Inflammatory macrophage treated with lipopolysaccharide for 1 hour (primary cell): ENCODE measurements at places on chromosomes 6 and 20.

DNA sequence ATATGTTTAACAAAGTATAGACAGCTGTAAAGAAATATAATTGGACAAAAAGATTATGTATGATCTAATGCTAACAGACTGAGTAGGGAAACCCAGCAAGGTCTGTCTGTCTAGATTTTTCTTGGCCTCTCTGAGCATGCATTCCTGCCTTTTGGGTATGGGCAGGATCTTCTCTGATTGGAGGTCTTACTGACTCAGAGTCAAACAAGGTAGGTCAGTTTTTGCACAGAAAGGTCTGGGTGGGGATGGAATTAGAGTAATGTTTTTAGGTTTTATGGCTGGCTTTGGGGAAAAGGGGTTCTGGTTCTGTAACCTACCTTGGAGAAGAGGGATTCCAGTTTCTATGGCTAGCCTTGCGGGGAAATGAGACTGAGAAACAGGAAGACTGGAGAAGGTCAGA lies 65.5 kb downstream of the LIN28B start:
- no peak for DNase-seq

- no peak for DNase-seq
Measured at GRCh38 chr20:10861619-10862018, 187.8 kb upstream of the JAG1 start.

DNA sequence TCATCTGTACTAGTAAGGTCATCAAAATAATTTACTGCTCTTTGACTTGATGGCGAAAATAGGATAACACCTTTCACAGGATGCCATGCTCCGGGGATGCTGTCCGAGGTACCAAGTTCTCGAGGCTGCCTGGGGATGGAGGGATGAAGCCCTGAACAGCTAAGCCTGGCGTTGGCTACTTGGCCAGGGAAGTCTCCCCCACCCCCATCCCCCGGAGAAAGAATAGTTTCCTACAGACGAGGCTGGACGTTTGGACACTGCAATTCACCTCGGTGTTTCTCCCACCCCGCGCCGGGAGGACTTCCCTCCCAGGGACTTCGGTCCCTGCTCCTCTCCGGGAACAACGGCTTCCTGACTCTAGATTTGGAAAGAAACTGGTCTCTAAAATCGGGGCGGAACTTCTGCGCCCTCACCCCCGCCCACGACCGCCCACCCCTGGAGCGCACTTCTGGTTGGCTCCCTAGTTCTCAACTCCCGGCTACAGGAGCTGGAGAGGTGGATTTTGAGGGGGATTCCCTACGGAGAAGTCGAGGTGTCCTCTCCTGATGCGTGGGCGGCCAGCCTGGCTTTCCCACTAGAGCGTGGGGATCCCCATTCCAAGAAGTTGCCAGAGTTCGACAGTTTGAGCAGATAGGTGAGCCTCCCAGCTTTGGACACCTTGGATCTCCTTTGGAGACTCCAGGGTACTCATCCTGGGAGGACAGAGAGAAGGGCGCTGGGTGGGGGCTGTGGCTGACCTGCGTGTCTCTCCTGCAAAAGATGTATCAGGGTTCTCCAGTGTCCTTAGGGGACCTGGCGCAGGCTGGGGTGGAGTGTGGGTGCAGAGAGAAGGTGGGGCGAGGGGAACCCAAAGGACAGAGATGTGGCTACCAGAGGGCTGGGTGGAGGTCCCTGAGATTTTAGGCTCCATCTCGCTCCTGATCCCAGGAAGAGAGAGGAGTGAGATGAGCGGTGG lies 1.1 kb downstream of the PCSK2 start:
- no peak for DNase-seq

GRCh38 chr6:156126535-156126934 lies 650.6 kb upstream of the ARID1B start:
- no peak for DNase-seq

GRCh38 chr6:157964100-157964499 lies 17.6 kb upstream of the SYNJ2 start:
- peak; percentile 37 for DNase-seq

DNA sequence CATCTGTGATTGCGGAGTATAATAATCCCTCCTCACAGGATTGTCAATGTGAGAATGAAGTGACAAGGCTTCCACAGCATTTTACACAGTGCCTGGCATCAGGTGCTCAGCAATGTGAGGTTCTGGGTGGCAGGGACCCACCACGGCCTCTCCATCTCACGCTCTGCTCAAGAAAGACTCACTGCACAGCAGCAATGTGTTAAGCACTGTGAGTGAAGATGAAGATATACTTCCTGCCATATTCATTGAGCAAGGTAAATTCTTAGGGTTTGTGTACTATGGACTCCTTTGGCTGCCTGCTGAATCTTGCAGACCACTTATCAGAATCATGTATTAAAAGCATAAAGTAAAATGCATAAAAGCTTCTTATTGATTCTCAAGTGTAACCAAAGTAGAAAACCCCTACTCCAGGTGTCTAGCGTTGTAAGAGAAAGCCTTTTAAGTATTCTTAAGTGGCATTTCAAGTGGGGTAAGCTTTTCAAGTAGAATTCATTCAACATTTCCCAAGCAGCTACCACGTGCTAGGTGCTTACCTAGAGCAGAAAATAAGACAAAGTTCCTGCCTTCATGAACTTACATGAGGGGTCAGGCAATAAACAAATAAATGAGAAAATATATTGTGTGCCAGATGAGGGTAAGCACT lies 17.0 kb upstream of the MEP1A start:
- DNase-seq = no peak

- DNase-seq = no peak
Measured at GRCh38 chr6:35776364-35777215, at the start of gene CLPSL2. TSS of gene CLPSL2 (plus strand) at chr6:35776598. CDS start at chr6:35776619, 21 bp downstream.

GRCh38 chr6:115832786-115833185 lies 227.9 kb downstream of the FRK start:
- no peak for DNase-seq

DNA sequence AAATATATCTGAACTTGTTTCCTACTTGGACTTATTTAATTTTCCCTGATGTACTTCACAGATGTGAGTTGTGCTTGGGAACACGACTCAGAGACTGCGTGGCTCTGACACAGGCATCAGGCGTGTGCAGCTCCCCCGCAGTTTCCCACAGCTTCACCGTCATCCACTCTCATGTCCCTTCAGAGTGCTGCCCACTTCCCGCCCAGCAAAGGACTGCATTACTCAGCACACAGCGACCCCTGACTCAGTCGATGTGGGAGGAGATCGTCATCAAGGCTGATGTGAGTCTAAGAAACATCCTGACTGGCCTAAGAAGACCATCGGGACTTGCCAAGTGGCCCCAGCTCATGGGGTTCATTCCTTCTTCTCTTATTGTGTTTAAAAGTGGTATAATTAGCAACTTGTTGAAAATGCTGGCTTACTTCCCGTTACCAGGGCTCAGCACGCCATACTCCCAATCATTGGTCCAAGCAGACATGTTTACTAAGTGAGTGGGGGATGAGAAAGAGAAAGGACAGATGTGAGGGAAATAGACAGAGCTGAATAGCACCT lies 539.4 kb upstream of the JARID2 start:
- peak; percentile 92 for DNase-seq

DNA sequence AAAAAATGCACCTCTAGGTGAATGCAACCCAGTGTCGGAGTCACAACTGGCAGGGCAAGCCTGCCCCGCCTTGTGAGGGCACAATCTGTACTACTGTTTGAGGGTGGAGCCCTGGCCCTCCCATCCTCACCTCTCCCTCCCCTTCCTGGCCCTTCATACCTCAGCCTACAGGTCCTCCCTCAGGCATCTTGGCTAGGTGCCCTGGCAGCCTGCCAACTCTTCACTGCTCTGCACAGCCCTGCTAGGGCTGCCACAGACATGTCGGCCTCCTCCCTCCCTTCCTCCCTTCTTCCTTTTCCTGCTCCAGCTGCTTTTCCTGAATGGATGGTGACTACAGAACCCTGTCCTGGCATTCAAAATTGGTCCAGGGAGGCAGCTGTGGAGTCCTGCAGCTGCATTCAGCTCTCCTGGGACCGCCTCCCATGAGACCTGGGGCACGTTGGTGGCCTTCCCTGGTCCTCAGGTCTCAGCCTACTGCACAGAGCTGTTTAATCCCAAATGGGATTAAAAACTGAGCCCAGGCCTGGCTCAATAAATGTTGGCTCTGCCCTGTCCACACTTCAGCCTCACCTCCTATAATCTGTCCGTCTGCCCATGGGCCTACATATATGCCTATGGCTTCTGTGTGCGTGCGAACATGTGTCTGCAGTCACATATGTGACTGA lies 52.7 kb downstream of the CDH22 start:
- DNase-seq = no peak

- no peak for DNase-seq
Measured at GRCh38 chr6:33136310-33136900, 55.9 kb downstream of the COL11A2 start.

GRCh38 chr20:37354210-37355195 lies 8.6 kb downstream of the SRC start:
- DNase-seq = no peak

- no peak for DNase-seq
Measured at GRCh38 chr20:37636977-37637376, 56.9 kb upstream of the CTNNBL1 start.

- peak; percentile 44 for DNase-seq
Measured at GRCh38 chr6:127186889-127187288, 68.4 kb downstream of the RSPO3 start.

GRCh38 chr6:105474234-105474633 lies 71.4 kb upstream of the PREP start:
- no peak for DNase-seq

DNA sequence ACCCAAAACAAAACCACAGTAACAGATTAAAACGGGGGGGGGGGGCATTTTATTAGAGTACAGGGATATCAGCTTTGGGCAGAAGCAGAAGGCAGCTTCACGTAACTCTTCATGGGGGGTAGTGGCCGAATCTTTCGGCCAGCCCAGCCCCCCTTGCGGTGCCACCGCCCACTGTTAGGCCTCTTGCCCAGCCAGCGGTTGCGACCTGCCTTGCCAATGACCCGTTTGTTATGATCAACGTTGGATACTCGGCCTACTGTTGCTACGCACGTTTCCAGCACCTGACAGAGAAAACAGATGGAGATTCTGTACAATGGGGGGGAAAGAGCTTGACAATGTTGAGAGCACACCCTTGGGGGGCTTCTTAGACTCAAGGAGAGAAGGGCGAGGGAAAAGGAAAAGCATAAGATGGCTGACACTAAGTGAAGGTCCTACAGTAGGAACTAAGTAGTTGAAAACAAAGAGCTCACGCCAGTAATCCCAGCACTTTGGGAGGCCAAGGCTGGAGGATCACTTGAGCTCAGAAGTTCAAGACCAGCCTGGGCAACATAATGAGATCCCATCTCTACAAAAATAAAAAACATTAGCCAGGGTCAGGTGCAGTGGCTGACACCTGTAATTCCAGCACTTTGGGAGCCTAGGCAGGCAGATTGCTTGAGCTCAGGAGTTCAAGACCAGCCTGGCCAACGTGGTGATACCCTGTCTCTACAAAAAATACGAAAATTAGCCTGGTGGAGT lies 724 bp upstream of the CUL7 start:
- DNase-seq = no peak

DNA sequence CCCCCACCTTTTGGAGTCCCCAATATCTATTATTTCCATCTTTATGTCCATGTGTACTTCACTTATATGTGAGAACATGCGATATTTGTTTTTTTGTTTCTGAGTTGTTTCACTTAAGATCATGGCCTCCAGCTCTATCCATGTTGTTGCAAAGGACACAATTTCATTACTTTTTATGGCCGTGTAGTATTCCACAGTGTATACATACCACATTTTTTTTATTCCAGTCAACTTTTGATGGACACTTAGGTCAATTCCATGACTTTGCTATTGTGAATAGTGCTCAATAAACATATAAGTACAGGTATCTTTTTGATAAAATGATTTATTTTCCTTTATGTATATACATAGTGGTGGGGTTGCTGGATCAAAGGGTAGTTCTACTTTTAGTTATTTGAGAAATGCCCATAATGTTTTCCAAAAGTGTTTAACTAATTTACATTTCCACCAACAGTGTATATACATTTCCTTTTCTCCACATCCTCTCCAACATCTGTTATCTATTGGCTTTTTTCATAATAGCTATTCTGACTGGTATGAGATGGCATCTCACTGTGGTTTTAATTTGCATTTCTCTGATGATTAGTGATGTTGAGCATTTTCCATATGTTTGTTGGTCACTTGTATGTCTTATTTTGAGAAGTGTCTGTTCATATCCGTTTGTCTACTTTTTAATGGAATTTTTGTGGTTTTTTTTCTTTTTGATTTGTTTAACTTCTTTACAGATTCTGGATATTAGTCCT lies 34.0 kb upstream of the COL10A1 start:
- no peak for DNase-seq
